Stimulated activated CD4-positive, alpha-beta T cell treated with anti-CD3 and anti-CD28 coated beads, Interleukin-1b, Interleukin-23, amount 100 ng/mL, for 1 hour (primary cell): ENCODE measurements at places on chromosomes 3 and 15.

- no peak for DNase-seq
These were observed 28.9 kb downstream of the ZXDC start for GRCh38 chr3:126446791-126447190.

GRCh38 chr15:40766194-40766815 lies 2.4 kb downstream of the GCHFR start:
- DNase-seq = no peak

GRCh38 chr15:67380921-67381320 lies 126.3 kb downstream of the IQCH start:
- no peak for DNase-seq

- DNase-seq = no peak
These were observed 13.1 kb downstream of the CCR5AS start for GRCh38 chr3:46393554-46394434.

- no peak for DNase-seq
These were observed 5.8 kb downstream of the C3orf20 start for GRCh38 chr3:14680716-14681115.

- no peak for DNase-seq
These were observed 135.3 kb downstream of the PCCB start for GRCh38 chr3:136385457-136385856.

DNA sequence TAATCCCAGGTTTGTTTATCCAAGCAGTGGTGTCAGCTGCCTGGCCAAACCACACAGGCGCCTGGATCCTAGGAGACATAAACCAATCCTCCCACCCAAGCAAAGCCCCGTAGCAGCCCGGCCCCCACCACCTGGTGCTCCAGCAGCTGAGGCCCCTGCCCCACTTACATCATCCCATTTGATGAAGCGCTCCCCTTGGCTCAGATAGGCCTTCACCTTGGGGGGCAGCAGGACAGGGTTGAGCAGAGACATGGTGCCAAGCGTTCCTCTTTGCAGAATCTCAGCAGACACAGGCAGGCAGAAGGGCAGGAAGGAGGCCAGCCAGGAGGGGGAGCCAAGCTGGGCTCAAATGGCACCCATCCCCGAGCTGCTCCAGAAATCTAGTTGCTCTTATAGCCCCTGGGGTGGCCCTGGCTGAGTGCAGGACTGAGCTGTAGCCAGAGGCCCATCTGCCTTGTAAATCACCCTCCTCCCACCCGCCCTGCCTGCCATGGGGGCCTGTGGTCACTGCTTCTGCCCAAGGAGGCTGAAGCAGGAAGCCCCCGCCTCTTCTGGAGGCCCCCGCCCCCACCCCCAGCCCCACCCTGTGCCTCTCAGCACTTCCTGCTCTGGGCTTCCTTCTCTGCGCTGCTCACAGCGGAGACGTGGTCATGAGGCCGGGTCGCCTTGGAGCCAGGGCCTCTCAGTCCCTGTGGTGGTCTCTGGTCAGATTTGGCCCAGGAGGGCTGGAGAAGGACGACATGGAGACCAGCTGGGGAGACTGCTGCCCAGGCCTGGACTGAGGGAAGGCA lies at the start of gene PLCB2:
Gene PLCB2 (minus strand): TSS at position 515 of the 791 bp plus-strand sequence. CDS start 263 bp downstream, at position 252.
- DNase-seq = no peak

DNA sequence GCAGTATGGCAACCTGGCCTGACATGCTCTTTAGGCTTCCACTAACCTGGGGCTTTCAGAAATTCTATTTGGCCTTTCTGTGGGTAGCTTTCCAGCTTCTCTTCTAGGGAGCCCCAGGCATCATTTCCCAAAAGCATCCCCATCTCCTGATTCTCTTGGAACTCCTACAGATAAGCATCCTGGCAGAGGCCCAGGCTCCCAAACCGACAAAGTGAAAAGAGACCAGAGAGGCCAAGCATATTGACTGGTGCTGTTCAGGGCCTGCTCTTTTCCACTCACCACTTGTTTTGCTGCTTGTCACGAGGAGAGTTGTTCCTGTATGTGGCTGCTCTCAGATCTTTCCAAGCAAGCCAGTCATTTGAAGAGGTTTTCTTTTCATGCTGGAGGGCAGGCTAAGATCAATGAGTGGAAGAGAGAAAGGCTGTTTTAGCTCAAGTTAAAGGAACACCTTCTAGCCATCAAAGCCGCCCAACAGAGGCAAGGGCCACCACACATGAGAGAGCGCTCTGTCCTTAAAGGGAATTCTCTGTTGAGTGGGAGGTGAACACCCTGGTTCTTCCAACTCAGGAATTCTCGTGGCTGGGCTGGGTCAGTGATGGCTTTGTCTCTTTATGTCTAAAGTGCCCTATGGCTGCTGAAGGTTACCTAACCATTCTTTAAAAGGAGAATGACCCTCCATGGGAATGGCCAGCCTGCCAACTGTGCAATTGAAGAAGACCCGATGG lies 31.1 kb upstream of the NR2E3 start:
- DNase-seq = no peak

- DNase-seq = no peak
These were observed 15.9 kb upstream of the FOXP1 start for GRCh38 chr3:71599416-71599815.

GRCh38 chr3:114293838-114294535 lies at the start of gene TIGIT:
Gene TIGIT (plus strand): TSS chr3:114294028. CDS start chr3:114294062, 34 bp downstream.
- DNase-seq = no peak
